ENCODE measurements at places on chromosomes 11 and 22. TPM values are rescaled to one million over a fixed set of nuclear protein-coding genes. Genes with fewer than 3 reads are reported as not detected.

SCGB1D2 gene
- polyA plus RNA-seq: 1.1 TPM

NRXN2 gene
- polyA plus RNA-seq: 27.0 TPM

TUB gene
- polyA plus RNA-seq: 26.3 TPM

CD44 gene
- polyA plus RNA-seq: 10.7 TPM

MPEG1 gene
- polyA plus RNA-seq: 8.2 TPM

VSTM5 gene
- polyA plus RNA-seq: 1.0 TPM

EHF gene
- polyA plus RNA-seq: 17.8 TPM

ILK gene
- 154 TPM for polyA plus RNA-seq

SCGB1C1 gene
- polyA plus RNA-seq: not detected

SHISAL1 gene
- polyA plus RNA-seq: 2.5 TPM

OR8D1 gene
- not detected for polyA plus RNA-seq

SLC29A2 gene
- polyA plus RNA-seq: 22.7 TPM

RAC2 gene
- 6.7 TPM for polyA plus RNA-seq

UPK3A gene
- polyA plus RNA-seq: 0.93 TPM

C1QTNF5 gene
- 26.7 TPM for polyA plus RNA-seq

KRTAP5-8 gene
- 0.68 TPM for polyA plus RNA-seq

FAM83F gene
- polyA plus RNA-seq: 3.2 TPM

ENTHD1 gene
- not detected for polyA plus RNA-seq

FOSL1 gene
- polyA plus RNA-seq: 0.11 TPM

C22orf15 gene
- 3.9 TPM for polyA plus RNA-seq

ASPHD2 gene
- polyA plus RNA-seq: 3.9 TPM

RAB36 gene
- polyA plus RNA-seq: 21.0 TPM

CHRM1 gene
- 0.05 TPM for polyA plus RNA-seq

NELL1 gene
- polyA plus RNA-seq: 2.5 TPM

CPT1A gene
- polyA plus RNA-seq: 33.3 TPM

SLN gene
- polyA plus RNA-seq: 0.42 TPM

KCNQ1 gene
- polyA plus RNA-seq: 14.8 TPM

OR8G5 gene
- polyA plus RNA-seq: not detected

SLC6A5 gene
- 0.11 TPM for polyA plus RNA-seq

NXPE1 gene
- polyA plus RNA-seq: not detected

KCNE3 gene
- 32.4 TPM for polyA plus RNA-seq

SLC1A2 gene
- 0.92 TPM for polyA plus RNA-seq

C11orf97 gene
- not detected for polyA plus RNA-seq

MS4A3 gene
- polyA plus RNA-seq: 0.65 TPM

PDGFB gene
- polyA plus RNA-seq: 17.4 TPM

PYGM gene
- polyA plus RNA-seq: 3.0 TPM

RTN4R gene
- polyA plus RNA-seq: 10.4 TPM

MEI1 gene
- polyA plus RNA-seq: 3.3 TPM

GRM5 gene
- polyA plus RNA-seq: 0.25 TPM

KRTAP5-11 gene
- polyA plus RNA-seq: not detected

OR8H3 gene
- not detected for polyA plus RNA-seq

MS4A14 gene
- polyA plus RNA-seq: 0.13 TPM

STARD10 gene
- 84.7 TPM for polyA plus RNA-seq

B3GAT1 gene
- 4.1 TPM for polyA plus RNA-seq

MYO7A gene
- polyA plus RNA-seq: 4.6 TPM

MS4A2 gene
- polyA plus RNA-seq: 0.08 TPM

ACTN3 gene
- 0.67 TPM for polyA plus RNA-seq

PHETA2 gene
- 10.7 TPM for polyA plus RNA-seq

CECR2 gene
- 21.8 TPM for polyA plus RNA-seq
